ENCODE measurements at places on chromosomes 1 and 21.

GRCh38 chr1:60581455-60582220 lies 500.7 kb upstream of the NFIA start:
- no peak for DNase-seq

- no peak for DNase-seq
These were observed 919 bp downstream of the MCL1 start for GRCh38 chr1:150578272-150579109.

DNA sequence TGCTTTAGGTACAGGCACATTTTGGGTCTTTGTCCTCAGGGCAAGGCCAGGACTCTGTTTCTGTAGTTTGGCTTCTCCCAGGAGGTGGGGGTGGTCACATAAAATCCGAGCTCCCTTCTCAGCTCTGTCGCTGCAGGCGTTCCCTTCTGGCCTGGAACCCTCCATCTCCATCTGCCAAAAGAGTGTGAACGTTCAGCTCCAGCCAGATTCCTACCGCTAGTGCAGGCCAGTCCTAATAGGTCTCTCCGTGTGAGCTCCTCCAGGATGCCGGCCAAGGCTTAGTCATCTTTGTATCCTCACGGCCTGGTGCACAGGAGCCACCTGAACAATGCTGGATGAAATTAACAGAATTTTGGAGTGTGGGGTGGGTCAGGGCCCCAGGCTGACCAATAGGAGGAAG lies 19.9 kb upstream of the KCNA10 start:
- DNase-seq: no peak

DNA sequence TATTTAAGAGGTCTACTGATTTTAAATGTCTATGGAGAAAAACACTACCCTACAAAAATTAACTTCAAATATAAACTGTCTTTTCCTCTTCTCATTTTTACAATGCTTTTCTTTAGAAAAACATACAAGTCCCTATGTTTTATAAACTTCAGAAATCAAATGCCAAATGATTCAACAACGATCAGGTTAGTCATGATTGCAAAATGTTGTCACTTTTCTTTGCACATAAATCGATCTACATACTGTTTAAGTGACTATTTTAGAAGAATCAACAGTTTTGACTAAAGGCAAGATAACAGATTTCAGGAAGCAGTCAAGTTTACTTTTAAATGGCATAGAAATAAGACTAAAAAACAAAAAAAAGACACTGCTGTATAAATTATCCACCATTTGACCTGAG lies 168.7 kb downstream of the GPATCH2 start:
- no peak for DNase-seq

GRCh38 chr1:115458426-115459114 lies 120.5 kb upstream of the NGF start:
- no peak for DNase-seq
